Stimulated activated naive CD8-positive, alpha-beta T cell treated with anti-CD3 and anti-CD28 coated beads, Interleukin-15, Interleukin-2, amounts not matched to agents 100 U/mL and 50 U/mL, for 24 hours (primary cell): ENCODE measurements at places on chromosomes 4 and X.

GRCh38 chrX:80290834-80291233, 129.4 kb upstream of the TENT5D start:
- DNase-seq = no peak

- DNase-seq = no peak
Measured at GRCh38 chrX:121103381-121103780, 56.0 kb downstream of the GLUD2 start.

DNA sequence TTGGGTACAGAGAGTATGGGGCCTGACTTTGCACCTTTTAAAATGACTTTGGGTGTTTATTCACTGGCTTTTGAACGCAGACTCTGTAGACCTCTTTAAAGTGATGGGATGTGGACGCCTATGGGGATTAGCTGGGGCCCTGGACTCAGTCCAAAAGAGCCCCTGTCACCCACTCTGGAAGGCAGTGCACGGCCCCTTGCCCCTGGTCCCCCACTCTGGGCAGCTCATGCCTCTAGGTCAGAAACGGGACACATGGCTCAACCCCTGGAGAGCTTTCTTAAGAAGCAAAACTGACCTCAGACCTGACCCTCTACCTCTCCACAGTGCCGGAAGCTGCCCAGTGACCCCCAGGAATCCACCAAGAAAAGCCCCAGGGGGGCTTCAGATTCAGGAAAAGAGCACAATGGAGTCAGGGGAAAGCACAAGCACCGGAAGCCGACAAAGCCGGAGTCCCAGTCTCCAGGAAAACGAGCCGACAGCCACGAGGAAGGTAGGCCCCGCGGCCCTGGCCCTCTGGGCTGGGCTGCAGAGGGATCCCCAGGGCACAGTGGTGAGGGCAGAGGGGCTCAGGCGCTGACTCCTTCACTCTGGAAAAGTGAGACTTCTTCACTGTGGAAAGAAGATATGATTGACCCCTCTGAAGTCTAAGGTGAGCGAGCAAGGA, 38.4 kb downstream of the BCORL1 start:
- DNase-seq = no peak

GRCh38 chrX:11064276-11064675, 46.9 kb upstream of the HCCS start:
- no peak for DNase-seq

- DNase-seq = no peak
Measured at GRCh38 chrX:120428309-120428708, 40.8 kb downstream of the LAMP2 start.

- DNase-seq = no peak
Measured at GRCh38 chrX:109841869-109842579, 109.0 kb upstream of the ACSL4 start.

GRCh38 chr4:19266566-19266965, 985.1 kb upstream of the SLIT2 start:
- DNase-seq = no peak

GRCh38 chr4:158020176-158020575, 152.6 kb downstream of the GASK1B start:
- no peak for DNase-seq

DNA sequence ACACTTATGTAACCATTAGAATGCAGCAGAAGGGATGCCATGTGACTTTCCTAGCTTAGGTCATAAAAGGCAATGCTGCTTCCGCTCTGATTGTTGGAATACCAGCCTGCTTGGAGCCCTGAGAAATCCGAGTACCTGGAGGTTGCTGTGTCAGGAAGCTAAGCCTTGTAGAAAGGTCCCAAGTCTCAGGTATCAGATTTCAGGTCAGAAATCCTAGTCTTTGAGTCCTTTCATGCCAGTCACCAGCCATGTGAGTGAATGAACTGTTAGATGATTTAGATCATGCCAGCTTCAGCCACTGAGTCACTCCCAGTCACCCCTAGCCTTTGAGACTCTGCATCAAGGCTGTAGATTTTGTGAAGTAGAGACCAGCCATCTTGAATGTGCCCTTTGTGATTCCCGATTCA, 23.5 kb downstream of the RAP1GDS1 start:
- DNase-seq = no peak

GRCh38 chr4:55121246-55121645, 4.1 kb downstream of the KDR start:
- no peak for DNase-seq

GRCh38 chr4:88533088-88533790, 9.7 kb upstream of the PYURF start:
- no peak for DNase-seq

- peak; percentile 10 for DNase-seq
Measured at GRCh38 chr4:169823685-169824084, 65.9 kb upstream of the HPF1 start.
